ENCODE measurements at places on chromosomes 1 and 21.

DNA sequence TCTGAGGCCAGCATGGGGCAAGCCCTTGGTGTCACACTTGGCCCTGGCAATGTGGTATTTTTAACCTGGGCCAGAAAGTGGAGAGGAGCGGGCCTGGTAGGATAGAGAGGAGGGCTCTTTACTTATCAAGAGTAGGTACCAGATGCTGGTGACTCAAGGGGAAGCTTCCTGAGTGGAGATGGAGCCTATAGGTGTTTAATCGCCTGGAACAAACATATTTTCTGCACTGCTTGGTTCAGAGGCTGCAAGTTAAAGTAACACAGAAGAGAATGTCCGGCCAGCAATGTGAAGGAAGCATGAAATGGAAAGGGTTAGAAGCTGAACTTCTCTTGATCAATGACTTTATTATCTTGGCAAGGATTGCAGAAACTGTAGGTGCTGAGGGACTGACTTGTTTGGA is 74.3 kb downstream of the DDR2 start:
- DNase-seq: no peak

- no peak for DNase-seq
These were observed 35.5 kb upstream of the ATP6V1G3 start for GRCh38 chr1:198575798-198576641.

- DNase-seq: no peak
These were observed 5.2 kb upstream of the VSIG8 start for GRCh38 chr1:159867664-159868026.

DNA sequence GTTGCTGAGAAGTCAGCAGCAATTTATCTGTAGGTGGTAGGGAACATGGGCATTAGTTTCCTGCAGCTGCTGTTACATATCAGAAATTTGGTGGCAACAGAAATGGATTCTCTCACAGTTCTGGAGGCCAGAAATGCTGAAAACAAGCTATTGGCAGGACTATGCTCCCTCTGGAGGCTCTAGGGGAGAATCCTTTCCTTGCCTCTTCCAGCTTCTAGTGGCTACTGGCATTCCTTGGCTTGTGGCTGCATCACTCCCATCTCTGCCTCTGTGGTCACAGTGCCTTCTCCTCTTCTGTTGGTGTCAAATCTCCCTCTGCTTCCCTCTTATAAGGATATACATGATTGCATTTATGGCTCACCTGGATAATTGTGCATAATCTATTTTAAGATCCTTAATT is 2.5 kb upstream of the SFT2D2 start:
- no peak for DNase-seq

DNA sequence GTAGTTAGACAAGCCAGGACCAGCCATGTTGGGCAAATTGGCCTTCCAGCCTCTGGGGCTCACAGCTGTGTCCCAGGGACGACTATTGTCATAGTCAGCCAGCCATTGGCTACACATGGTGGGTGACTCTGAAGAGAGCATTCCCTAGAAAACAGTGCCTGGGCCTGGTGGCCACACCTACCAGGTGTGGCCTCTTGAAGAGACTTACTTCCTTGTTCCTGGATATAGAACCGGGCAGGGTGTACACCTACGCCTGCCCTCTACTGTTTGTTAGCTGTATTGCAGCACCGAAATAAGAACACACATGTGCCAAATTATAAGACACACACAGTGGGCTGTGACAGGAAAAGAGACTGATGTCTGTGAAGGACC is 134.6 kb upstream of the ARHGEF16 start:
- DNase-seq: peak; percentile 85

DNA sequence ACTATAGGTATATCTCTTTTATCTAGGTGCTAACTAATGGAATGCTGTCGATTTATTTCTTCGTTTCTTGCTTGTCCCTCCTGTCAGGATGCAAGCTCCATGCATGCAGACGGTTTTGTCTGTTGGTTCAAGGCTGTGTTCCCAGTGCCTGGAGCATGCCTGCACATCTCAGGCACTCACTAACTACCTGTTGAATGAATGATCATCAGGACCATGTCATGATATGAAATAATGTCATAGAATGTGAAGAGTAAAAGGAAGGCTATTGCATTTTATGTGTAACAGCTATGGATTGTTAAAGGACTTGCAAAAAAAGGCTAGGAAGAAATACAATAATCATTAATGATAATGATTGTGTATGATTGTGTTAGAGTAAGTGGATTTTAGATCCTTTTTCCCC is 4.2 kb downstream of the GPR25 start:
- DNase-seq: no peak

- DNase-seq: no peak
These were observed 21.6 kb downstream of the RAB3GAP2 start for GRCh38 chr1:220250681-220251080.

Measured in HCT116 (cell line).